ENCODE measurements at places on chromosomes 12 and 14.

DNA sequence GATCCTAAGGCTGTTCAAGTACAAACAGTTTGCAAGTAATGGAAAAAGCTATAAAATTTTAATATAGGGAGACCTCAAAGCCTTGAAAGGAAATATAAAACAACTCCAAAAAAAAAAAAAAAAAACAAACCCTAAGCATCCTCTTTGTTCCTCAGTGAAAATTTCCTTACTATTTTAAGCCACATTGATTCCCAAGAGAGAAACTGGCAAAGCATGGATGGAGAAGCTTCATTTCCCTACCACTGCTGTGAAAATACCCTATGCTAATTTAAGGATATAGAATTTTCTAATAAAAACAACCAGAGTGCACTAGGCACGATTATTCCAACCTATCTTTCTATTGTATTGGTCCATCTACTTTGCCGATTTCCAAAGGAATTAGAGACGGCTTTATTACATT, 283.1 kb downstream of the CACNA1C start:
- no peak for DNase-seq

DNA sequence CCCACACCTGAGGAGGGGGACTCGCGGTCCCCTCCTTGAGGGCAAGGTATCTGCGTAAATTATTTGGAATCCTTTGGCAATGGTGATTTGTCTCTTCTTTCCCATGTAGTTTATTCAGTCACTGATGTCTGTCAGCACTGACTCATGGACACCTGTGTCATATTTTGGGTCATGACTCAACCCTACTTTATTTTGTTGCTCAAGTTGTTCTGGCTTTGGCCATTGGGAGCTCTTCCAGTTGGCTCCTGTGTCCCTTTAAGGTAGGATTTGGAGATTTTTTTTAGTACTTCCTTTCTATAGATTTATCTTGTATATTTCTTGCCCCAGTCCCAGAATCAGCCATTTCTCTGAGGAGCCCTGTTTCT, 47.4 kb upstream of the C14orf180 start:
- no peak for DNase-seq

DNA sequence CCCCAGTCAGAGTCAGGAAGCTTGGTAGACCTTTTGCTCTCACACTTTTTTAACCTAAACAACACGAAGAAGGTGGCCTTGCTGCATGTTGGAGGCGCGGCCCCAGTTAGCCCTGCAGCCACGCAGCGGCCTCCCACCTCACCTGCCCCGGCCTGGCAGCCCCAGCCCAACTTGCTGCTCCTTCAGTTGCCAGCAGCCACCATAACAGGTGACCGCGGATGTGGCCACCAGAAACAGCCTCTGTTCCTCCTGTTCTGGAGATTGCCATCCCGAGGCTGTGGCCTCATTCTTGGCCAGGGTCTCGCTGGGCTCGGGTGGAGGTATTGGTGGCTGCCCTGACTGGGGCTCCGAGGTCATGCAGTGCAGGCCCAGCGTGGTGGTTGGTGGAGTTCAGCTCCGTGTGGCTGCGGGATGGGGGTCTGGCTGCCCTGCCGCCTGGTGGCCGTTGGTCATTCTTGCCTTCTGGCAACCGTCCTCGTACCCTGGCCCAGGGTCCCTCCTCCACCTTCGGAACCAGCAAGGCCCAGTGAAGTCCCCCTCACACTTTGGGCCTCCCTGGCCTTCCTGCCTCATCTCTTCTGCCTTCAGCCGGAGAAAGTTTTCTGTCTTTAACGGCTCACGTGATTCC, 20.7 kb upstream of the TEX22 start:
- no peak for DNase-seq

GRCh38 chr12:111687255-111687654, 1.4 kb downstream of the ACAD10 start:
- no peak for DNase-seq

DNA sequence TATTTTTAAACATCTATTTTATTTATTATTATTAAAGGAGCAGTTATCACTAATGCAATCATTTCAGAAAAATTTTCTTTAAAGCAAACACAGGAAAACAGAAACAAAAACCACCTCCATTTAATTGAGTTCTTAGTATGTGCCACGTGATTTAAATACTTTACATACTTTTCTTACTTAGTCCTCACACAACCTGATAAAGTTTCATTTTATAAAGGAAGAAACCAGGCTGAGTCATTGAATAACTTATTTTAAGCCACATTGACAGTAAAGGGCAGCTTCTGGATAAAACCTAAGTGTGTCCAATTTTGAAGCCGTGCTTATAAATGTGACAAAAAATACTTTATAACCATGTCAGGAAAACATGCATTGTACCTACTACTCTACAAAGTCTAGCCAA, 57.1 kb upstream of the PCED1B start:
- no peak for DNase-seq

GRCh38 chr12:21938879-21939278, 2.3 kb downstream of the ABCC9 start:
- DNase-seq, result no peak

- DNase-seq, result no peak
Observed at GRCh38 chr12:4786795-4787194, 66.6 kb downstream of the GALNT8 start.

GRCh38 chr14:78519863-78520262, 349.7 kb downstream of the NRXN3 start:
- no peak for DNase-seq

DNA sequence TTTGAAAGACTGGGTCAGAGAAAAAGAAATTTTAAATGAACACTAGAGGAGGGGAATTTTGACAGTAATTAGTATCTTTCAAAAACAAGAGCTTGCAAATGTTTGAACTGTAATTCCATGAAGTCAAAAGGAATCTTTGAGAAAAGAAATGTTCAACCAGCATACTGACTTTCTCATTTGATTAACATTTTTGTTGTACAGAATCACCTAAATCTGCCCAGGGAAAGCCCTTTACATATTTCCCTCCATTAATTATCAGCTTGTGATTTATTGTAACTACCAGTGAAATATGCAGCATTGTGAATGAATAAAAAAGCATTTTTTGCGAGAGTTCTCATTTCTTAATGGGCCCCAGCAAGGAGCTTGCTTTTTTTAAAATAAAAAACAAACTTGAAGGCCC, 61.2 kb upstream of the CCDC91 start:
- DNase-seq, result no peak

DNA sequence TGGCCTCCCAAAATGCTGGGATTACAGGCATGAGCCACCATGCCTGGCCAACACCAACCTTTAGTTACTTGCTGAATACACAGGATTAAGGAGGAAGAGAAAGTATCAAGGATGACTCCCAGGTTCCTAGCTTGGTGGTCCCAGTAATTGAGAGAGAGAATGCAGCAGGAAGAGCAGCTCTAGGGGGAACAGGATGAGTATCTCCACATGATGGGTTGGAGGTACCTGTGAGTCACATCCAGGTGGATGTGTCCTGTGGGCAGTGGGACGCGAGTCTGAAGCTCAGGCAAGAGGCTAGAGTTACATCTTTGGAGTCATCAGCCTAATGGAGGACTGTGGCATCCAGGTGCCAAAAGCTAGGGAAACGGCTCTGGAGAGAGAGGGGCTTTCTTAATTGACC, 47.1 kb downstream of the MDM2 start:
- no peak for DNase-seq

- DNase-seq, result no peak
Observed at GRCh38 chr12:21751517-21751916, 23.0 kb downstream of the KCNJ8 start.

GRCh38 chr14:30610787-30611343, 11.3 kb upstream of the SCFD1 start:
- no peak for DNase-seq

DNA sequence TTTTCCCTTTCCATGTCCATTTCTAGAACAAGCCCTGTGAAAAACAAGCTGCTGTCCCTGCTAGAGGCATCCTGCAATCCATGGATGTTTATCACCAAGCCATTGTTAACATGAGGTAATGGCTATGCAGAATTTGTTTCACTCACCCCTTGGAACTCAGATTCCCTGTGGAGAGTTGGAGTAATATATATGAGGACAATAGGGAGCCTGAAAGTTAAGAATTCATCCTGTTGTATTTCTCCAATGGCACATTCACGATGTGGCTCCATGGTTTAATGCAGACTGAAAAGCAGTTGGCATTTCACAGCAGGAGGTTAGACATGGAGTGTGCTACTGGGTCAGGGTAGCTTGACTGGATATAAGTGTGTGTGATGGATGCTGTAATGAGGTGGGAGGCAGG, 32.4 kb downstream of the GPR65 start:
- no peak for DNase-seq

- DNase-seq, result peak; percentile 24
Observed at GRCh38 chr12:46983959-46984841, 95.2 kb upstream of the PCED1B start.

GRCh38 chr12:132638541-132639408, 20.2 kb downstream of the P2RX2 start:
- DNase-seq, result peak; percentile 35

DNA sequence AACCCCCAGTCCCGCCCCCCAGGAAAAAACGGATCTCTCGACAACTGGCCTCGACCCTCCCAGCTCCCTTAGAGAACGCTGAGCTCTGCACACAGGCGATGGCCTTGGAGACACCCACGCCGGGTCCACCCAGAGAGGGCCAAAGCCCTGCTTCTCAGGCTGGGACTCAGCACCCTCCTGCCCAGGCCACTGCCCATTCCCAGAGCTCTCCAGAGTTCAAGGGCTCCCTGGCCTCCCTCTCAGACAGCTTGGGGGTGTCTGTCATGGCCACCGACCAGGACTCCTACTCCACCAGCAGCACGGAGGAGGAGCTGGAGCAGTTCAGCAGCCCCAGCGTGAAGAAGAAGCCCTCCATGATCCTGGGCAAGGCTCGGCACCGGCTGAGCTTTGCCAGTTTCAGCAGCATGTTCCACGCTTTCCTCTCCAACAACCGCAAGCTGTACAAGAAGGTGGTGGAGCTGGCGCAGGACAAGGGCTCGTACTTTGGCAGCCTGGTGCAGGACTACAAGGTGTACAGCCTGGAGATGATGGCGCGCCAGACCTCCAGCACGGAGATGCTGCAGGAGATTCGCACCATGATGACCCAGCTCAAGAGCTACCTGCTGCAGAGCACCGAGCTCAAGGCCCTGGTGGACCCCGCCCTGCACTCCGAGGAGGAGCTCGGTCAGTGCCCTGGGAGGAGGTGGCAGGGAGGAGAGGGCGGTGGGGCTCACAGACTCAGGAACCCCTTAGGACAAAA, 95.8 kb downstream of the LGMN start:
- no peak for DNase-seq

GRCh38 chr14:55802986-55803872, 223.2 kb downstream of the KTN1 start:
- DNase-seq, result no peak

DNA sequence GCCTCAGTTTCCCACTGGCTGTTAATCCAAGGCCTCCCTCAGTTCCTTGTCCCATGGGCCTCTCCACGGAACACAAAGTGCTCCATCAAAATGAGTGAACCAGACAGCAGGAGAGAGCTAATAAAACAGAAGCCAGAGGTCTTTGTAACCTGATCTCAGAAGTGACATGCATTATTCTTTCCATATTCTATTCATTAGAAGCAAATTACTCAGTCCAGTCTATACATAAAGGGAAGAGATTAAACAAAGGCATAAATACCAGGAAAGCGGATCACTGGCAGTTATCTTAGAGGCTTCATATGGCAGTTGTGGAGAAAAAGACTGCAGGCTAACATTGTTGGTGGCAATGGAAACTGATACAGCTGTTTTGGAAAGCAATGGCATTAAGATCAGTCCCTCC, 170.6 kb upstream of the GARIN6 start:
- no peak for DNase-seq

- no peak for DNase-seq
Observed at GRCh38 chr14:64112867-64113678, 181.1 kb downstream of the ESR2 start.

DNA sequence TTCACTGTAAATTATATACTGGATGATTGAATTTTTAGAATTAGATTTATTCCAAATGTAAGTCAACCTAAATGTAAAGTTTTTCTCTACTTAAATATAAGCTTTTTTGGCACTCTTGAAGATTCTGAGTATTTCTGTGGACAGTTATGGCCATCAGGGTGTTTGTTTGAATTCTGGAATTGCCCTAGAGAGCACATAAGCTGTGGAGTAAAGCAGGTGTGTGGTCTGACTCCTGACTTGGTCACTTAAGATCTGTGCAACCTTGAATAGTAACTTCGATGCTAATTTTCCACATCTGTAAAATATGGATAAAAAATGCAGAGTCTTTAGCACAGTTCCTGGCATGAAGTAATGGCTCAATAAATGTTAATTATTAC, 64.4 kb downstream of the FUT8 start:
- no peak for DNase-seq

- no peak for DNase-seq
Observed at GRCh38 chr12:25990495-25990894, 32.0 kb downstream of the RASSF8 start.

- DNase-seq, result no peak
Observed at GRCh38 chr14:39581474-39581873, 149.2 kb upstream of the FBXO33 start.

DNA sequence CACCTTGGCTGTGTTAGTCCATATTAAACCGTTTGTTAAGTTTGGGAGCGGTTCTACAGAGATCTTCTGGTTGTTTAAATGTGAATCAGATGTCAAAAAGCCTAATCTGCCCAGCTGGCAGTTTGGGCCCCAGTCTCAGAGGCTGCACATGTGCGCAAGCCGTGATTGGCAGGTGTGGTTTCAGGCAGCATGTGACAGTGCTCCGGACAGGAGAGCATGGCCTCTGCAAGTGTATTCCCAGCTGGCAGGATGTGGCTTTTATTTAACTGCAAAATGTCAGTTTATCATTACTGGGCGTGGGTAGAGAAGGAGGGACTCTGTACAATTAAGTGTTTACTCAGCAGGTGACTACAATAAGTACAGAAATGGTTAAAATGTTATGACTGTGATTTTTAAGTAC, 77.5 kb downstream of the PELI2 start:
- no peak for DNase-seq

DNA sequence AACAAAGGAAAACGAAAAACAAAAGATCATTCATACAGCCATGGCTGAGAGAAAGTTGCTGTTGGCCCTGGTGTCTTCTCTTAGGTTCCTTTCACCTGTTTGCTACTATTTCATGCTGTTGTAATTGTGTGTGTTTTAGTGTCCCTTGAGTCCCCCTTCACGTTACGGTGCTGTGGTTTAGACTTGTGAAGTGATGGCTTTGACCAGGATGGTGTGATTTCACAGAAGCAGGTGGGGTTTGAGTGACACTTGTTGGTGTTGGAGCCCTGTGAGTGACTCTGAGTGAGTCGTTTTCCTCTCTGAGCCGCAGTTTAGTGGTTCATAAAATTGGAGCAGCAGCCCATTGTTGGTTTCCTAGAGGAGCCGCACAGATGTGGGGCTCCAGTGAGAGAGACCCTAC, 635.4 kb downstream of the VRK1 start:
- DNase-seq, result no peak

- peak; percentile 55 for DNase-seq
Observed at GRCh38 chr14:99729991-99730875, 46.1 kb downstream of the CYP46A1 start.
